Epithelial cell of umbilical artery (primary cell): ENCODE measurements at places on chromosomes 12 and 14. TPM values are rescaled to one million over a fixed set of nuclear protein-coding genes. Genes with fewer than 3 reads are reported as not detected.

Gene SPTLC2
- 49.4 and 93.5 TPM in 2 replicates for total RNA-seq

Gene CELA1
- not detected in 2 replicates for total RNA-seq

Gene HCAR3
- total RNA-seq = not detected in 2 replicates

Gene CDC42BPB
- total RNA-seq = 77.1 and 89.6 TPM in 2 replicates

Gene RHOJ
- total RNA-seq = 31.5 and 40.3 TPM in 2 replicates

Gene SYNDIG1L
- total RNA-seq = not detected in 2 replicates

Gene STAC3
- 0.30 and 0.32 TPM in 2 replicates for total RNA-seq

Gene CCDC177
- total RNA-seq = not detected in 2 replicates

Gene KRT4
- total RNA-seq = not detected in 2 replicates

Gene PPTC7
- total RNA-seq = 8.8 and 11.4 TPM in 2 replicates

Gene KRT6C
- not detected in 2 replicates for total RNA-seq

Gene TMEM179
- total RNA-seq = under 0.01 TPM in 1 of 2 replicates, not detected in the other

Gene RERGL
- total RNA-seq = not detected in 2 replicates

Gene VWF
- 531 and 644 TPM in 2 replicates for total RNA-seq

Gene TSPAN19
- not detected in 2 replicates for total RNA-seq

Gene TMPRSS12
- total RNA-seq = not detected in 2 replicates

Gene DDX24
- total RNA-seq = 96.1 and 108 TPM in 2 replicates

Gene INHBE
- 0.15 TPM in 1 of 2 replicates, not detected in the other for total RNA-seq

Gene KRT75
- under 0.01 and 2.6 TPM in 2 replicates for total RNA-seq
